ENCODE measurements at places on chromosomes 5 and 9.

DNA sequence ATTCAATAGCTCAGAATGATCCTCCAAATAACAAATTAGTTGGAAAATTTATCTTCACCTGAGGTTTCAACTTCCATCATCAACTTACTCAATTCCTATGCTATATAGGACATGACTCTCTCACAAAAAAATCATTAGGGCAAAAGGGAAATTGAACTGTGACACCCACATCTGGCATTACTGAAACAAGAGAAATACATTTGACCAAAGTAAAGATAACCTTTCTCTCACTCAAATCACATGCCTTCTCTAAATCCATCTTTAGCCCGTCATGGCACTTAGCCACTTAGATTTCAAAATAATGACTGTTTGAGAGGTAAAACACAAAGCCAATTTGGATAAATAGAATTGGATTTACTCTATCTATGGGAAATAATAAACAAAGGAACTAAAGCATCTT, 126.4 kb downstream of the ADAMTS6 start:
- no peak for DNase-seq

GRCh38 chr5:150777685-150778084, 872 bp upstream of the SMIM3 start:
- no peak for DNase-seq

- DNase-seq = no peak
These were observed 31.5 kb upstream of the SPRY4 start for GRCh38 chr5:142356349-142356715.

- no peak for DNase-seq
These were observed 124.5 kb upstream of the SMIM23 start for GRCh38 chr5:171661143-171661542.

- DNase-seq = no peak
These were observed 52.2 kb downstream of the ABHD17B start for GRCh38 chr9:71858812-71859211.

GRCh38 chr5:9834871-9835770, 205.0 kb upstream of the TAS2R1 start:
- no peak for DNase-seq

DNA sequence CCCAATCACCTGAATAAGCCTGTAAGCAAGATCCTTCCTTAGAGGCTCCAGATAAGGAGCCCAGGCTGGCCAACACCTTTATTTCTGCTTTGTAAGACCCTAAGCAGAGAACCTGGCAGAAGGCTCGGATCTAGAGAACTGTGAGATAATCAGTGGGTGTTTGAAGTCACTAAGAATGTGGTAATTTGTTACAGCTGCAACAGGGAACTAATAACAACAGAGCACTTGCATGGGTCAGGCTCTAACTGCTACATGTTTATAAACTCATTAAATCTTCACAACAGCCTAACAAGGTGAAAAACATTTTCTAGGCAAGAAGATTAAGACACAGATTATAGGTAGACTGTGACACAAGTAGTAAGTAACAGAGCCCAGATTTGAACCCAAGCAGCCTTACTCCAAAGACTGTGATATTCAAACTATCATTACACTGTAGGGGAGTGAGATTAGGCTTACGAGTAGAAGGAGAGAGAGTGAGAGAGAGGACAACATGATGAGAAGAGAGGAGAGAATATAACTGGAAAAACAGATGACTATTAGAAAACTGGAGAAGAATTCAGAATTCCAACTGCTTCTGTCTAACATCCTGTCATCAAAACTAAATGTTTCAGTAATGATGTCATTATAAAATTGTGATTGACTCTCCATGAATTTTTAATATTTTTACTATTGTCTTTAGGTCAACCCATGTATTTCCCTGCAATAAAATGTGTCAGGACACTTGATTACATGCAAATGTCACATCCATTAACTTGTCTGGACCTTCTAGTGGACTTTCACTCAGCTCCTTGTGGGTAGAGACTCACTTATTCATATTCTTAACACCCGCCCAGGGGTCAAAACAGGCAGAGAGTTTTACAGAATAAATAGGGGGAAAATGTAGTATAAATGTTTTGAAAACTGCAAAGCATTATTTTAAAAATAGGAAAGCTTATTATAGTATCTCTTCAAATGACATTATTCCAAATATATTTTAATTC, 290.9 kb upstream of the RGMB start:
- no peak for DNase-seq

DNA sequence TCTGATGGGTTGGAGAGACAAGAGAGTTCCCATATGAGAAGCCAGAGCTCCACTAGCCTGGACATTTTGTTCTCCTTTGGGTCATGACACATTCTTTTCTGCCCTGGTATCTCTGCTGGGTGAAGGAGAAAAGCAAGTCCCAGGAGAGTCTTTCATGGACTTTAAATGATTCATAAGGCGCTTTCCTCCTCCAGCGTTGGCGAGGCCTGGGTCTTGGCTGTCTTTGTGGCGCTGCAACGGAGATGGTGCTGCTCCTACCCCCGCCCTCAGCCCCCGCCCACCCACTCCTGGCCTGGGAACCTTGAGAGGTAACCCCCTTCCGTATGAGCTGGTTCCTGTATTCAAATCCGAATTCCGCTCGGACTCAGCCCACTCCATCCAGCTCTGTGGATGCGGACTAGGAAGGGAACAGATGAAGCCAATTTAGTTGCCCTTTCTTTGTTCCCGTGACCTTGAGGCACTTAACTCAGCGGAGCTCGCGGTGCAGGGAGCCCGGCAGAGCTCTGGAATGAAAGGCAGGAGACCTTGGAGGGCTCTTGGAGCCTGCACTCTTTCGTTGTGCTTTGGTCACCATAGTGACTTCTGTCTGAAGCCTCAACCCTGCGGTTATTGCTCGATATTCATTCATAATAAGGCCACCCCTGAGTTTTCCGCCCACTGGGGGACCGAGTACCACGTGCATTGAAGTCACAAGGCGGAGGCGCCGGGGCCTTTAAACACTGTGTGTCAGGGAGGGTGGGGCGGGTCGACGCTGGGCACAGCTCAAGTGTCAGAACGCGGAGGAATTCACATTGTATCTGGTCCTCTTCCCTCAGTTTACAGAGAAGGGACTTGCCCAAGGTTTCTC, 14.0 kb upstream of the PWWP2A start:
- DNase-seq = no peak

DNA sequence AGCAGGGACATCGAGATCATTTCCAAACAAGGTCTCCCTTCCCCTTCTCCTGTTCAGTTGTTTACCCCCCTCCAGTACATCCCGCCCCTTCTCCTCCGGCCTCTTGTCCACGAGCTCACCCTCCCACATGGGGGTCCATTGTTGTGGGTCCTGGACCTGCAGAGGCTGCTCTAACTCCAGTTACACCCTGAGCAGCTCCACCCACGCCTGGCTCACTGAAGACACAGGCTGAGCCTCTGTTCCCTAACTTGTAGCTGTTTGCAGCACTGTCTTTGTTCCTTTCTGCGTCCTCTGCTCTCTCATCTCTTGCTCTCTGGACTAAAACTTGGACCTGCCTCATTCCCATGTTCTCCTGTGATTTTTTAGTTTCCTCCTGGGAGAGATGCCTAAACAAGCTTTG, 377.5 kb downstream of the MED10 start:
- no peak for DNase-seq

DNA sequence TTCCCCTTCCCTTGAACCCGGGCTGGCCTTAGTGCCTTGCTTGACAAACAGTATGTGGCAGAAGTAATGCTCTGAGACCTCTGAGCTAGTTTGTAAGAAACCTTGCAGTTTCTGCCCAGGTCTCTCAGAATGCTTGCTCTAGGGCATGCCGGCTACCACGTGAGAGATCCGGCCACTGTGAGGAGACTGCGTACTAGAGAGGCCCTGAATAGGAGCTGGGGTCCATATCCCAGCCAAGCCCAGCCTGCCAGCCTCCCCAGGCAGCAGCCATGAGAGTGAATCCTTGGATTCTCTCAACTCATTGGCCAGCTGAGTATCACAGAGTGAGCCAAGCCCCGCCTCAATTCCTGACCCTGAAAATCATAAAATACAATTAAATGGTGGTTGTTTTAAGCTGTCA, 16.0 kb upstream of the COL15A1 start:
- no peak for DNase-seq

GRCh38 chr9:117491491-117491890, 76.6 kb upstream of the ASTN2 start:
- no peak for DNase-seq

- no peak for DNase-seq
These were observed 27.3 kb downstream of the NME5 start for GRCh38 chr5:138111937-138112336.

GRCh38 chr9:36903541-36904435, 130.3 kb downstream of the PAX5 start:
- DNase-seq = no peak

GRCh38 chr5:153660919-153661318, 170.4 kb downstream of the GRIA1 start:
- no peak for DNase-seq

DNA sequence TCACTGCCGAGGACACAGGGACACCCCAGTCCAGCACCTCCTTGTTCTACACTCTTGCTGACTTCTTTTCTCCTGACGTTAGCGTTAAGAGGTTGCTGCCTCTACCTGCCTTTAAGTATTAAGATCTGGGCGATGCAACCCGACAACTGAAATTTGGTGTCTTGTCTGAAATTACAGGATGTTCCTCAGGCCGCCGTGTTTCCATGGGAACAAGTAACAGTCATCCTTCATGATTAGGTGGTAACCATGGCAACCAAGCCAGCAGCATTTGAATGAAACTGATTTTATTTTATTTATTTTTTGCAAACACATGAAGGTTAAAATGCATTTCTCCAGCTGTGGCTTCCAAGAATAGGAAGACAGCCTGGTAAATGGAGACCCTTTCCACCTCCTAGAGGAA, 20.8 kb downstream of the DAB2IP start:
- DNase-seq = no peak

- DNase-seq = no peak
These were observed 35.1 kb downstream of the LPAR1 start for GRCh38 chr9:111003182-111003581.

- DNase-seq = no peak
These were observed 154.3 kb upstream of the FGF10 start for GRCh38 chr5:44543511-44543910.

DNA sequence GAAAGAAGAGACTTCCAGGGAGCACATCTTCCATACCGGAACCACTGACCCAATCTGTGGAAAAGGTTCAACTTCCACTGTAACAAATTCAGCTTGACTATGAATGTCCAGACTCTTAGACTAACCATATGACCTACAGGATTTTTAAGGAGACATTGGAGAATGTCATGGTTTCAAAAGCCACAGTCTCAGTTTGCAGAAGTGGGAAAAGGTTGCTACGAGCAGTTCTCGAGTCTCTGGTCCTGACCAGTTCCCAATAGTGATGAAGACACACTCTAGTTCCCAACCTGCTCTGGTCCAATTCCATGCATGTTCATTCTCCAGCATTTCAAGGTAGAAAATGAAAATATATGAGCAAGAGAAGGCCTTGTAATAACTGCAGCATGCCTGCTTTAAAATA, 158.0 kb downstream of the MAPKAP1 start:
- no peak for DNase-seq

- no peak for DNase-seq
These were observed 50.7 kb upstream of the RIC1 start for GRCh38 chr9:5578018-5578697.

DNA sequence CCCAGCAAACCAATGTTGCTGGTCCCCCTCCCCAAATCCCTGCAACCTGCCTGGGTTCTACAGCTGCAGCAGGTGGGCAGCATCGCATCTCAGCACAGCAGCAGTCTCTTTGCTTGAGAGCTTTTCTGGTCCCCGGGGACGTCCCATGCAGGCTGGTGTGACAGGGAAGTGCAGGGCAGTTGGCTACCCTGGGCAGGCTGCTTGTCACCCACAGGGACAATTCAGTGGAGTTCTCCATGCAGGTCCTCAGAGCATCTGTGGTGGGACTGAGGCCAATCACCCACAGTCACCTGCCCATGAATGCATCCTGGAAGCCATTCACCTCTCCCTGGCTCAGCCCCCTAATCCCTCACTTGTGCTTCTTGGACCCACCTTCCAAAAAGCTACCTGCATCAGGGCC, 43.9 kb upstream of the SEMA4D start:
- no peak for DNase-seq

DNA sequence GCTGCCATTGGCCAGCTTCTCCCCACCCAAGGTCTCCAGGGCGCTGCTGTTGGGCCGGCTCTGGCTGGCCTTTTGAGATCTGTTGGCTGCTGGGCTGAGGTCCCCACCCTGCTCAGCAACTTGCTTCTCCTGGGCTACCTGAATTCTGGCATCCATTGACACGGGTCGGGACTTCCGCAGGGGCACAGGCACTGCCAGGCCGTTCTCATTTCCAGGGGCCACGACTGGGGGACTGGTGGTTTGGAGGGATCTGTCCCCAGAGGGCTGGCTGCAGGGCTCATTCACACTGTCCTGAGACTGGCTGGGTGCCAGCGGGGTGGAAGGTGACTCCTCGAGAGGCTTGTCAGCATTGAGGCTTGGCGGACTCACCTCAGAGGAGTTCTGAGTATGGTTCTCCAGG, 87.1 kb upstream of the FBXW11 start:
- no peak for DNase-seq

DNA sequence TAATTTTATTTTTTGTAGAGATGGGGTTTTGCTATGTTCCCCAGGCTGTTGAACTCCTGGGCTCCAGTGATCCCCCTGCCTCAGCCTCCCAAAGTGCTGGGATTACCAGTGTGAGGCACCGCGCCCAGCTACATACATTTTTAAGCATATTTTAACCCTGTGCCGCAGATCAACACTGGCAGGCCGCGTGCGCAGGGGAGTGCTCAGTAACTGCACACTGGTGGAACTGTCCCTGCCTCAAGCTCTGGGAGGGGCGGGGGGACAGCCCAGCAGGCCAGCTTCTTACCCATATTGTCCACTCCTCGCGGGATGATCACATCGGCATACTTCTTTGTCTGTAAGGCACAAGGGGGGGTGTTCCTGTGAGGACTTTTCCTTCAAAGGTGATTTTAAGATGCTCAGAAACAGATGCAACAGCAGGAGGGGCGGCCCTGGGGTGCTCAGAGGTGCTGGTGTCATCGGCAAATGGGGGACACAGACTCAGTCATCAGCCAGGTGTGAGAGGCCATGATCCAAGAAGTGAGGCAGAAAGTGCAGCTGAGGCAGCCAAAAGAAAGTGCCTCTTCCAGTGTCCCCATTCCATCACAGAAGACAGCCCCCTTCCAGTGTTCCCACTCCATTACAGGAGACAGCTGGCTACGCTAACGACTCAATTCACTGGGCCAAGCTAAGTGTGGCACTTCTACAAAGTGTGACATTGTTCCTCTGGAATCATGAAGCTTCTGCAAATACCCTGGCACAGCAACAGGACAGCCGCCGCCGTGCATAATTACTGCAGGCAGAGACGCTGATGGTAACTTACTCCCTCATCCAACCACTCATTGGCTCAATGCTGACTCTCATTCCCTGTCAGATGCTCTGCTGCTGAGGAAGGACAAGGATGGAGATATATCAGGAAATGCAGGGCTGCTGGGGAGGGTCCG, 5.2 kb downstream of the UCK1 start:
- no peak for DNase-seq

All from activated T-helper 1 cell treated with anti-CD3 and anti-CD28 coated beads, Interleukin-2, amount 50 U/mL, for 16 hours (primary cell).